ENCODE measurements at places on chromosomes 2 and 18.

DNA sequence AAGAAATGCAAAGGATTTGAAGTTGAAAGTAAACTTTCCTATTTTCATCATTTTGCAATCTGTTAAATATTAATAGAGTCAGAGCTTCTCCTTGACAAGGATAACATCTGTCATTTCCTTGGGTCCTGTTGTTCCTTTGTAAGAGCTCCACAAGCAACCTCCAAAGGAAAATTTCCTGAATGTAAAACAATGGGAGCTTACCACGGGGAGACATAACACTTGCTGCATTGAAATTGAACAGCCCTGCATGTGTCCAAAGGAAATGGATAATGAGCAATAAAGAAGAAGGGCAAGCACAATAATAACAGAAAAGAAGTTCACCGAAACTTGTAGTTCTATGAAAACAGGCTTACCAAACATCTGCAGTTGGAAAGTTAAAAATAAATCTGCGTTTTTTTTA is 42.0 kb upstream of the SCG2 start:
- no peak for DNase-seq

DNA sequence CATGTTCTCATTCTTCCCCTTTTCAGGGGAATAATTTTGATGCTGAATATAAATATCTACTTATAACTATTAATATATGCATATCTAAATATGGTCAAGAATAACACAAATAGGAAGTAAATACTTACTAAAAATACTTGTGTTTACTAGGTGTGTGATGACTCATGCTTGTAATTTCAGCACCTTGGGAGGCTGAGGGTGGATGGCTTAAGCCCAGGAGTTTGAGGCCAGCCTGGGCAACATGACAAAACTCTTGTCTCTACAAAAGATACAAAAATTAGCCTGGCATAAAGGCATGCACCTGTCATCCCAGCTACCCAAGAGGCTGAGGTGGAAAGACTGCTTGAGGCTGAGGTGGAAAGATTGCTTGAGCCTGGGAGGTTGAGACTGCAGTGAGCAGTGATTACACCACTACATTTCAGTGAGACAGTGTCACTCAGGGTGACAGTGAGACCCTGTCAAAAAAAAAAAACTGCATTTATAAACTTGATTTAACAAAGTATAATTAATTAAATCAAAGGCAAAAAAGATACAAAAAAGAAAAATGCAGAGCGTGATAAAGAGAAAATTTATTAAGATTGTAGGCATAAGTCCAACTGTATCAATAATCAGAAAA is 703.1 kb upstream of the VRK2 start:
- DNase-seq = no peak

DNA sequence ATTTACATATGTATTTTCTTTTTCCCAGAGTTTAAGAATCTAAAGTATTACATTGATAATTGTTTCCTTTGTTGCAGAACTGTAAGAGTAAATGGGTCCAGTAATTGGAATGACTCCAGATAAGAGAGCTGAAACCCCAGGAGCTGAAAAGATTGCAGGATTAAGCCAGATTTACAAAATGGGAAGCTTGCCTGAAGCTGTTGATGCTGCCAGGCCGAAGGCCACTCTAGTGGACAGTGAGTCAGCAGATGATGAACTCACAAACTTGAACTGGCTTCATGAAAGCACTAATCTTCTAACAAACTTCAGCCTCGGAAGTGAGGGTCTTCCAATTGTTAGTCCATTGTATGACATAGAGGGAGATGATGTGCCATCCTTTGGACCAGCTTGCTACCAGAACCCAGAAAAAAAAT is 183.8 kb upstream of the STON1 start:
- DNase-seq = no peak

DNA sequence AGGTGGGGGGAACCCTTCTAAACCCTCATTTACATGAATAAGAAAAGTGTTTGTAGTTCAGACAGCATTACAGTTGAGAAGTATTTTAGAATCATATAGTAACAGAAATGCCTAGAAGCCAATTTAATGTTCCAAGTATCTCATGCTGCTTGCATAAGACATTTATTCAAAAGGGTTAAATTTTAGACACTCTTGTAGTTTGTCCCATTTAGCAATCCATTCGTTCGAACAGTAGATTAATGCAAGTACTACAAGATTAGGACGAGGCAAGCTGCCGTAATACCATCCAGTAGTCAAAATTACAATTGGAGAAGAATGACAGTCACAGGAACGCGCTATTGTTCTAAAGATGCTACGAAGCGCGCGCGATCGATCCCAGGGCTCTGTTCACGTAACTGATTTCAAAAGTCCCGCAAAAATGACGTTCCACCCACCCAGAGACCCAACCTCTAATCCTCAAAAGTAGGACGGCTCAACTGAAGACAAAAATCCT is 1.2 kb downstream of the TMEM237 start:
- DNase-seq = peak; percentile 45

DNA sequence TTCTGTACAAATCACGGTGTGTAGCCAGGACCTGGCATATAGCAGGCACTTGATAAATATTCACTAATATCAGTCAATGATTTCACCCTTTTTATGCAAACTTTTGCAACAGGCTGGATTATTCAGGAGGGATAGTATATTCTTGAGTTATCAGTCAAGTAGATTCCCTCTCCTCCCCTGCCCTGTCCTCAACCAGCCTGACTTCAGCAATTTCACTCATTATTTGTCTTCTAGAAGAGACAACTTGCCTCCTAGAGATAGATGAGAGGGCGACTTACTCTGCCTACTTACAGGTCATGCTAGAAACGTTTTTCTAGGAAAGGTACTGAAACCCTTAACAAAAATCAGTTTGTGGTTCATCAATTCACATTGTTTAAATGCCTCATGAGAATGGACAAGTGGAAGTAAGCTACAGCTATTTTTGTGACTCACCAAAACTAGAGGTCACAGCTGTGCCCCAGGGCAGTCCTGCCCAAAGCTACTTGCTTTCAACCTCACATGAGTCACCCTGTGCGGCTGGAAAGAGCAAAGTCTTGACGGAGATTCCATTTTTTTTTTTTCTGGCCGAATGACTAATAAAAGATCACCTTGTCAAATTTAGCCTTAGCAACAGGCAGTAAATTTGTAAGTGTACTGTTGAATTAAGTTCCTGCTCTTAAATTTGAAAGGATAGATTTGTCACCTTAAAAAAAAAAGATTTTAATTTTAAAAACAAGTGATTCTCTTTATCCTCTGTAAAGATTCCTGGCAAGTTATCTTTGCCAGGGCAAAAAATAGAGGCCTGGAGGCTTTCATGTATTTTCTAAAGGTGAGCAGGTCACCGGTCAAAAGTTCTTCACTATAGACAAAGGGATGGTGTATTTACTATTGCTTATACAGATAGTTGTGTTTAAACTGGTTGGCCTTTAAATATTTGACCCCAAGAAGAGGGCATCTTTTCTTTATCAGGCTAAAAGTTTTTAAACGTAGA is 109.0 kb upstream of the SLC35G4 start:
- DNase-seq = no peak

DNA sequence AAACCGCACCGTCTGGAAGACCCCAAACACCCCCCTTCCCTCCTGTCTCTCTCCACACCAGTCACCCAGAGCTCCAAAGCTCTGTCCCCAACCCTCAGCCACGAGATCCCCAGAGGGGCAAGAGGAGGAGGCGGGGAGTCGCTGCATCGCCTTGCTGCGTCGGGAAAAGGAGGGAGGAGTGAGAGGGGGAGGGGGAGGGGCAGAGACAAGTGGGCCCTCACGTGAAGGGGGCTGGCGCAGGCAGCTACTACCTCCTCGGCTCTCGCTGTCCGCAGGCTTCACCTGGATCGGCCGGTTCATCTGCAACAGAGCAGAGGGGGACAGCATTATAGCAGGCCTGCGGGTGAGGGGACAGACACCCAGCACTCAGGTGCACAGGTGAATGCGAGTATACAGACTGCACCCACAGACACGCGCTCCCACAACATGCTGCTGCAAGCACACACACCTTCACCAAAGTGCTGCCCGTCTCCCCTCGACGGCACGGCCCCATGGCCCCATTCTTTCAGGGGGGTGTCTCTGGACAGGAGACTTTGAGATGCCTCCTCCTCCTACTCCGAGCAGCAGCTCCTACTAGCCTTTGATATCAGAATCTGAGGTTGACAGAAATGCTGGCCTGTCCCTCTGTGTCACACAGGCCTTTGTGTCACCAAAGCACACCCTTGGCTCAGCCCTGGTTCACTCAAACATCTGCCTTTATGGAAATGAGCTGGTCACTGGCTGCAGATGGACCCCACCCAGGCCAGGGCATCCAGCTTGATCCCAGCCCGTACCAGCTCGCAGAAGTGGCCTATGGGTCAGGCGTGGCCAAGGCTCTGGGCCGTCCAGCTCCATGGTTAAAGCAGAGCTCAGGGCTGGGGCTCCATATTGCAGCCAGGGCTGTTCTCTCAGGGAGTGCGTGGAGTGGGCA is 243.8 kb downstream of the CELF4 start:
- DNase-seq = no peak

DNA sequence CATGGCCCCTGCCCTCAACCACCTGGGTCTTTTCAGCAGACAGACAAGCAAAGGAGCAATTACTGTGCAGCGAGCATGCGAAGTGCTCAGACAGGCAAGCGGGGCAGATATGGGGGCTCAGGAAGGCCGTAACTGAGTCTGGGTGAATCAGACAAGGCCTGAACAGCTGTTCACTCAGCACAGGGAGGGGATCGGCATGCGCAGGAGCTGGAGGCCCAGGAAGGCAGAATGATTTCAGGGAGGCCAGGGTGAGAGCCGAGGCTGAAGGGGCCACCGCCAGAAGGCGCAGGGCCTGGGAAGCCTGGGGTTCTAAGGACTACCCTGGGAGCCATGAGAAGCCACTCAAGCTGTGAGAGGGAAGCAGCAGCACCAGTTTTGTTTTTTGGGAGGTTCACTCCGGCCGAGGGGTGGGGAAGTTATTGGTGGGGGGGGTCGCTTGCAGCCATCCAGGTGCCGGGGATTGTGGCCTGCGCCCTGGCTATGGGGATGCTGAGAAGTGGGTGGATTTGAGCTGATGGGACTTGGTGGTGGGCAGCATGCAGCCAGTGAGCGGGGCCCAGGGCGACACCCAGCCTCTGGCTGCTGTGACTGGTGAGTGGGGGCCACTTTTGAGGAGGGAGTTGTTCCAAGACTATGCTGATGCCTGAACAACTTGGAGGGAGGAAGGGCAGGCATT is 132.2 kb downstream of the TSN start:
- no peak for DNase-seq

DNA sequence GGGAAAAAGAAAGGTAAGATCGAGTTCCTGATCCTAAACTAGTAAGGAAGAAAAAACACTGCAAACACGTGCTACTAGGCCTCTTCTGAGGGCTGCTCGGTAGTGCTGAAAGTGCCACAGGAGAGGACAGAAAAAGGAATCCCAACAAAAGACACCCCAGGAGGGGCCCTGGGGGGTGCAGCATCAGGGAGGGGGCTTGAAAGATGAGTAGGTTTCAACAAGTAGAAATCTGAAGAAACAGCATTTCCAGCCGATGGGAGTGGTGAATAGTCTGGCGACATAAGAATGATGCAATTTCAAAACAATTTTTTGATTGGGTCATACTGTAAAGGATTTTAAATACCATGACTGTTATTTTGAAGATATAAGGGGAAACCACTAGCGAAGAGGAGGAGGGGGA is 98.6 kb downstream of the NOL10 start:
- DNase-seq = no peak

- no peak for DNase-seq
Measured at GRCh38 chr2:238425505-238425978, 1.2 kb upstream of the ASB1 start.

GRCh38 chr2:13508671-13509070 is 791.9 kb downstream of the TRIB2 start:
- no peak for DNase-seq

GRCh38 chr2:144459937-144460336 is 60.0 kb downstream of the ZEB2 start:
- DNase-seq = no peak

- no peak for DNase-seq
Measured at GRCh38 chr2:102107741-102108070, 34.8 kb upstream of the IL1R1 start.

DNA sequence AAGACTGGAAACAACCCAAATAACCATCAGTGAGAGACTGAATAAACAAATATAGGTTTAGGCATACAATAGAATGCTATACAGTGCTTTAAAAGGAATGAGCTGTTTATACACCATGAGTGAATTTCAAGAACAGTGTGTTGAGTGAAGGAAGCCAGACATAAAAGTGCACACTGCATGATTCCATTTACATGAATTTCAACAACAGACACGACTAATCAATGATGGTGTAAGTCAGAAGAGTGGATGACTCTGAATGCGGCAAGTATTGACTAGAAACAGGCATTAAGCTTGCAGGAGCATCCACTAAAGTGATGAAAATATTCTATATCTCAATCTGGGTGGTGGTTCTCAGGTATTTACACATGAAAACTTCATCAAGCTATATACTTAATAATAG is 142.7 kb upstream of the SLC39A10 start:
- DNase-seq = no peak

DNA sequence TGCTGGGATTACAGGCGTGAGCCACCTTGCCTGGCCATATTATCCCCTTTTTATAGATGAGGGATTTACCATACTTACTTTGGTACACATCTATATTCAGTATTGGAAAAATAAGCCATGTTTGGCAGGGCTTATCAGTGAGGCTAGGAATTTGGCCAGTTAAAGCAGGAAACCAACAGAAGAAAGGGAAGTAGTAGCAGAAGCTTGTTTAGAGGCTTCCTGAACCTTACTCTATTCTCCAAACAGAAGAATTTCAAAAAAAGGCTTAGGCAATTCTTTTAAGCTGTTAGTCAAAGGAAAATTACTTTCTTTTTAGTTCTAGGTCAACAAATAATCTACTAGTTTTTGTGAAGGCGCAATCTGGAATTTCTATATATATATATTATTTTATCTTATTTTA is 3.2 kb upstream of the GLS start:
- no peak for DNase-seq

GRCh38 chr18:31684279-31685096 is at the start of gene B4GALT6:
Gene B4GALT6, minus strand, starts transcription at chr18:31684581. Its CDS starts 155 bp downstream, at chr18:31684426.
- peak; percentile 25 for DNase-seq

GRCh38 chr2:201383136-201383535 is 26.0 kb upstream of the FLACC1 start:
- no peak for DNase-seq

GRCh38 chr2:170502361-170503130 is 212.6 kb upstream of the SP5 start:
- DNase-seq = no peak

- no peak for DNase-seq
Measured at GRCh38 chr2:130376433-130377293, 20.8 kb downstream of the PTPN18 start.

DNA sequence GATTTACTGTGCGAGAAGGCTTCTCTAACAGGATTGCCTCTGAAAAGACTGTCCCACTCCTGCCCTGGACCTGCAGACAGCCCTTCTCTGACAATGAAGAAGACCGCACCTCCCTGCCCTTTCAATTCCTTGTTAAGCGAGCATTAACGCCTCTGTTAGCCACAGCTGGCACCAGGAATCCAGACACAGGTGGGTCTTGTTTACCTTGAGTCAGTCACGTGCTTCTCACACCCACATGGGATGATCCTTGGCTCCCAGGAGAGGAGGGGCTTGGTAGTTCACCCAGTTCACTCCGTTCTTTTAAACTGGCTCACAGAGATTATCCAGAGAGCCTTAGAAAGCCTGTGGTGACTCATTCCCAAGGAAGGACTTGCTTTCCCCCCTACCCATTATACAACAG is 410.5 kb upstream of the MEIS1 start:
- peak; percentile 10 for DNase-seq

GRCh38 chr2:37379881-37380296 is 35.5 kb downstream of the QPCT start:
- DNase-seq = no peak
